ENCODE measurements at places on chromosomes 3 and 15. TPM values are rescaled to one million over a fixed set of nuclear protein-coding genes. Genes with fewer than 3 reads are reported as not detected.

DNA sequence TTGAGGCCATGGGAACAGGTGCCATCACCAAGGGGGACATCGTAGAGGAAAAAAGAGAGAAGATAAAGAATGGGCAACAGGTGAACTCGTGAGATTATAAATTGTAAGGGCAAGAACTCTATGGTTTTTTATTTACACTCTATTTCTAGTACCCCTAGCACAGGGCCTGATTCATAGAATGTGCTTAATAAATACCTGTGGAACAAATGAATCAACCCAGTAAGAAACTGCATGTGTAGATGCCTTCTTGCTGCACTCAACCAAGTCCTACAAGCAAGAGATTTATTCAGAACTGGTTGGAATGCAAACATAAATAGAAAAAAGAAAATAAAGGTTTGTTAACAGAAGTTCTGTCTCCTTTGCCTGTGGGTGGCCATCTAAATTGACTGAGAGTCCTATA is 18.7 kb upstream of the KPNA1 start:
- H3K4me1 ChIP-seq: no peaks in the 10 kb centered on the region
- H3K27me3 ChIP-seq: no peaks in the 10 kb centered on the region
- H3K36me3 ChIP-seq: peaks cover 78% of the 10 kb centered on the region
- no peak overlapping the region for H3K4me3 ChIP-seq

DNA sequence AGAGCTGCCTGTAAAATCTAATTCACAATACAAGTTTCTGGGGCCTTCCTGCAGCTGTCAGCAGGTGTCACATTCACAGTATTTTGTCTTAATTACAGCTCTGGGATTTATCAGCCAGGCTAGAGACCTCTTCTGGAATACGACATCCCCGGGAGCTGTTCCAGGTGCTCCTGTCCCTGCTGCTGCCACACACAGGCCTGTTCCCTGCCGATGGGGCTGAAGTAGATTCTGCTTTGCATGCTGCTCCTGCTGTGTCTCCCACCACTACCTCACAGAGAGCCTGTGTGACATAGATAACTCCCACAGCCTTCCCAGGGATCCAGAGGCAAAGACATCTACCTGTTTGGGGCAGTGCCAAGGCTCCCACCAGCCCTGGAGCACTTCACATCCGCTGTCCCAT is 20.4 kb downstream of the COLQ start:
- DNase-seq: no peak
- H3K27ac ChIP-seq: no peak overlapping the region
- H3K4me3 ChIP-seq: no peak overlapping the region
- H3K36me3 ChIP-seq: no peaks in the 10 kb centered on the region
- no peaks in the 10 kb centered on the region for H3K27me3 ChIP-seq

- H3K4me3 ChIP-seq: no peak overlapping the region
- H3K36me3 ChIP-seq: peaks cover 43% of the 10 kb centered on the region
- DNase-seq: no peak
- H3K27ac ChIP-seq: no peak overlapping the region
These were observed 18.0 kb downstream of the ICE2 start for GRCh38 chr15:60460931-60461330.

DNA sequence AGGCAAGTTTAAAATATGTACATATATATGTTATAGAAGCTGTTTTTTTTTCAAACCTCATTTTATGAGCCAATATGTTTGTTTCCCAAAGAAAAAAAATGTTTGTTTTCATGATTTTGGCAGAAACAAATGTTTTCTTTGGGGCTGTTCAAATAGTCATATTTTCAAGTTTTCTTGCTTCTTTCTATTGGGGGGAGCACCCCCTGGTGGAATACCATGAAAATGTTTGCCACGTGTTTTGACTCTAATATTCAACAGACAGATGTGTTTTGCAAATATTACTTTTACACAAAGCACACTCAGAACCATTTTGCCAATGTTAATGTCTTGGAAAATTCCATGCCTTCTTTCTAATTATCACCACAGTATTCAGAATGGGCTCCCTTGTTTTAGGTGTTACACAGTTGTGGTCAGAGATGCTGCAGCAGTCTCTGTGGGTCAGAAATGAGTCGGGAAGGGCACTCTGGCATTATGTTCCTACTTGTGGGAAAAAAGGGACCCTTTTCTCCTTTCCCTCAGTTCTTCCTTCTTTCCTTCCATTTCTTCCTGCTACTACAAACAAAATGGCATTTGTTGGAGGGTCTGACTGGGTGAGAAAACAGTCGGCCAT is 817.0 kb downstream of the TUSC7 start:
- DNase-seq: no peak
- no peaks in the 10 kb centered on the region for H3K36me3 ChIP-seq
- no peaks in the 10 kb centered on the region for H3K27me3 ChIP-seq
- no peak overlapping the region for H3K27ac ChIP-seq

DNA sequence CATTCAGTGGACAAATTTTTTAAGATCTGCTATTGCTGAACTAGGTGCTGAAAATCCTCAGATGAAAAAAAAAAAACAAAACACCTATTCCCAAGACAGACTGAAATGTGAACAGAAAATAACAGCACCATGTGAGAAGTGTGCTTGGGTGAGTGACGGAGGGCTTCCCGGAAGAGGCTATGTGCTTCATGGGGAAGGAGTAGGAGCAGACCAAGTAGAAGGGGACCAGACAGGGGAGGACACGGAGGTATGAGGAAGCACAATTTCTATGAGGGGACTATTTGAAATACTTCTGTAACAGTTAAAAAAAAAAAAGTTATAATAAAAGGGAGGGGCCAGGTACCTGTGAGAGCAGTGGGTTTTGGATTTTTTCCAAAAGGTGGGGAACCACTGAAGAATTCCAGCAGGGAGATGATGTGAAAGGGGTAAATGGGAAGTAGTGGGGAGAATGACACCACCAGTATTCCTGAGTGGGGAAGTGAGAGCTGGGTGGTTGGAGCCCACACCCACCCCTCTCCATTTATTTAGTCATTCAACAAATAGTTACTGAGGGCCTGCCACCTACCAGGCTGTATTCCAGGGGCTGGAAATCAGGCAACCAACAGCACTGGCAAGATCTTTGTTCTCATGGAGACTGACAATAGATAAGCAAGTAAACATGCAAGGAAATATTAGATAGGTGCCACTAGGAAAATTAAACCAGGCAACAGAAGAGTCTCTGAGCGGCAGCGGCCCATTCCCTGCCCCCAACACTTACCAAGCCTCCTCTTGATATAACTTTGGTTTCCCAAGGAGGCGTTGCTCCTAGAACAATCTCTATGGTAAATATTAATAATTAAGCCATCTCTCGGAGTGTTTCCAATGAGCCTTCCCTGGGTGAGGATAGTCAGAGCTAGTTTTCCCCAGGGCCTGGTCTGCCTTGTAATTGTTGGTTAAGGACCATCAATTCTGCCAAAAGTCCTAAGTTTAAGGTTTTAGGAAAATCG is 3.8 kb upstream of the USP3 start:
- H3K27me3 ChIP-seq: no peaks in the 10 kb centered on the region
- peak overlapping the region; percentile 99 for H3K27ac ChIP-seq
- H3K4me3 ChIP-seq: peak overlapping the region; percentile 44
- DNase-seq: no peak
- peaks cover 37% of the 10 kb centered on the region for H3K4me1 ChIP-seq

The DPP8 gene
- total RNA-seq: 41.7 TPM

- H3K27ac ChIP-seq: no peak overlapping the region
- peaks cover 7% of the 10 kb centered on the region for H3K4me1 ChIP-seq
- DNase-seq: no peak
- H3K4me3 ChIP-seq: no peak overlapping the region
These were observed 210.3 kb upstream of the TPM1 start for GRCh38 chr15:62832231-62832630.

GRCh38 chr3:160879859-160880258 is 123.8 kb downstream of the PPM1L start:
- H3K27ac ChIP-seq: no peak overlapping the region
- H3K4me1 ChIP-seq: peaks cover 54% of the 10 kb centered on the region
- H3K36me3 ChIP-seq: no peaks in the 10 kb centered on the region
- no peak for DNase-seq
- no peak overlapping the region for H3K4me3 ChIP-seq

The LRRK1 gene
- total RNA-seq: 17.2 TPM

DNA sequence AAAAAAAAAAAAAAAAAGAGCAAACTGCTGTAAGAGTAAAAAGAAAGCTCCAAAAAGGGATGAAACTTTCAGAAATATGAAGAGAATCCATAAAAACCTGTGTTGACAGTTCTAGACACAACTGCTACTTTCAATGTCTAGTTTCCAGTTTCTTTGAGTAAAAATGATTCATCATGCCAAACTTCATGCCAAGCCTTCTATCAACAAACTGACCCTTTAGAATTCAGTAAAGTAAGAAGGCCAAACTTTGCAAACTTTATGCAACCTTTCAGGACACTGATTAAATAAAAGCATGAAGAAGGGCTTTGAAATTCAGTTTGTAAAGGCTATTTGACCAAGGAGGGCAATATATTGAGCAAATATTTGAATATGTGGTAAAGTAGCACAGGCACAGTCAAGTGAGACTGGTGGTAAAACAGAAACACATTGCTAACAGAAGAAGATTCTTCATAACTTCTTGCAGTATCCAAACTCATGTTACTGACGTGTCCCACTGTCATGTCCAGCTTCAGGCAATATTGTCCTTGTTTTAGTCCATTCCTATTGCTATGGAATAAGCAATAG is 56.3 kb upstream of the CFAP20DC start:
- no peak overlapping the region for H3K4me3 ChIP-seq
- H3K4me1 ChIP-seq: no peaks in the 10 kb centered on the region
- H3K27ac ChIP-seq: no peak overlapping the region

GRCh38 chr3:193240436-193240849 is 579 bp upstream of the PLAAT1 start:
- no peaks in the 10 kb centered on the region for H3K36me3 ChIP-seq
- no peak for DNase-seq
- H3K27me3 ChIP-seq: no peaks in the 10 kb centered on the region
- peak overlapping the region; percentile 58 for H3K4me3 ChIP-seq

GRCh38 chr3:108091498-108092250 is 843 bp upstream of the CD47 start:
- no peak for DNase-seq
- peaks cover 24% of the 10 kb centered on the region for H3K4me1 ChIP-seq
- no peaks in the 10 kb centered on the region for H3K36me3 ChIP-seq
- peak overlapping the region; percentile 100 for H3K4me3 ChIP-seq
- H3K27me3 ChIP-seq: no peaks in the 10 kb centered on the region
- peak overlapping the region; percentile 95 for H3K27ac ChIP-seq

GRCh38 chr15:59200560-59200959 is 6.1 kb upstream of the LDHAL6B start:
- peaks cover 7% of the 10 kb centered on the region for H3K4me1 ChIP-seq
- DNase-seq: no peak
- H3K27me3 ChIP-seq: no peaks in the 10 kb centered on the region
- peaks cover 64% of the 10 kb centered on the region for H3K36me3 ChIP-seq
- no peak overlapping the region for H3K4me3 ChIP-seq

- H3K27me3 ChIP-seq: no peaks in the 10 kb centered on the region
- H3K27ac ChIP-seq: peak within 1 kb of the TSS; percentile 89
- no peaks in the 10 kb centered on the region for H3K36me3 ChIP-seq
- peaks cover 27% of the 10 kb centered on the region for H3K4me1 ChIP-seq
- DNase-seq: no peak
These were observed at the start of gene PLCD1 for GRCh38 chr3:38029400-38030125. Gene PLCD1 (minus strand): TSS chr3:38029642. CDS start chr3:38029539, 103 bp downstream.

GRCh38 chr3:110314512-110315114 is 757.0 kb upstream of the NECTIN3 start:
- no peaks in the 10 kb centered on the region for H3K36me3 ChIP-seq
- no peak for DNase-seq
- no peaks in the 10 kb centered on the region for H3K27me3 ChIP-seq
- H3K4me3 ChIP-seq: no peak overlapping the region
- H3K27ac ChIP-seq: no peak overlapping the region

- H3K4me1 ChIP-seq: peaks cover 82% of the 10 kb centered on the region
- no peaks in the 10 kb centered on the region for H3K36me3 ChIP-seq
- H3K27me3 ChIP-seq: no peaks in the 10 kb centered on the region
- H3K4me3 ChIP-seq: no peak overlapping the region
These were observed 183.2 kb upstream of the IL12A start for GRCh38 chr3:159805411-159805772.

The AADACL2 gene
- total RNA-seq: not detected

The TMCO5A gene
- not detected for total RNA-seq

The CAMKV gene
- 0.13 TPM for total RNA-seq

DNA sequence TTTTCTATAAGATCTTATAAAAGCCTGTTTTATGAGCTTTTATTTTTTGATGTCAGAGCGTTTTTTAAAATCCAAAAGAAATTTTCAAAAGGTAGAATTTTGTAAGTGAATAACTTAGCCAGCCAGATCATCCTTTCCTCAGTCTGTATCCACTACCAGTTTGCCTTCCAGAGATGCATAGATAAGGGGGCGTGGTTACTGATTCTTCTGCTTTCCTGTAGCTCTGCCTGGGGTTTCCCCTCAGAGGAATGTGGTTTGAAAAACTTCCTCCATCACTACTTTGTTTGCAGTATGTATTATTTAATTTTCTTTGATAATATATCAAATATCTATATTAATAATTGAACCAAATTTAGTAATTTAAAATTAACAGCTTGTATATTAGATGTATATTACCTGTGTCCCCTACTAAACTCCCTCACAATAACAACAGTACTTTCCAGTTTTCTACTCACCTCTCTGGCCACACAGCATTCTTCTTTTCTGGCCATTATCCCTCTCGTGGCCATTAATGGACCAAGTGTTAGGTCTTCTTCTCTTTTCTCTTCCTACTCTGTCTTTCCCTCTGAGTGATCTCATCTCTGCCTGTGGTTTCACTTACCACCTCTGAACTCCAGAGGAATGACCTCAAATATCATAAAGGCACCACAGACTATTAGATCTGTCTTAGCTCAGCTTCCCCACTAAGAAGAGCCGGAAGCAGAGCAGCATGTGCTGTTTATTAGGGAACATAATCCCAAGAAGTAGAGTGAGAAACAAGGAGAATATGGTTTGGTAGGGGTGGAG is 239.7 kb downstream of the UBE2E2 start:
- H3K27ac ChIP-seq: no peak overlapping the region
- no peaks in the 10 kb centered on the region for H3K27me3 ChIP-seq
- H3K4me1 ChIP-seq: peaks cover 6% of the 10 kb centered on the region
- no peaks in the 10 kb centered on the region for H3K36me3 ChIP-seq
- no peak overlapping the region for H3K4me3 ChIP-seq

The DNAH1 gene
- total RNA-seq: 3.7 TPM

The EPHA3 gene
- 24.1 TPM for total RNA-seq

GRCh38 chr3:156050918-156051317 is 69.5 kb upstream of the KCNAB1 start:
- no peaks in the 10 kb centered on the region for H3K4me1 ChIP-seq
- H3K36me3 ChIP-seq: no peaks in the 10 kb centered on the region
- DNase-seq: no peak
- no peak overlapping the region for H3K4me3 ChIP-seq
- no peak overlapping the region for H3K27ac ChIP-seq

GRCh38 chr3:168360993-168361392 is 265.3 kb upstream of the GOLIM4 start:
- no peak overlapping the region for H3K4me3 ChIP-seq
- DNase-seq: no peak
- no peak overlapping the region for H3K27ac ChIP-seq
- H3K36me3 ChIP-seq: no peaks in the 10 kb centered on the region
- H3K4me1 ChIP-seq: no peaks in the 10 kb centered on the region
- H3K27me3 ChIP-seq: no peaks in the 10 kb centered on the region

Data from esophagus muscularis mucosa (tissue), 4 donors.